ENCODE measurements at places on chromosomes 5 and 9.

DNA sequence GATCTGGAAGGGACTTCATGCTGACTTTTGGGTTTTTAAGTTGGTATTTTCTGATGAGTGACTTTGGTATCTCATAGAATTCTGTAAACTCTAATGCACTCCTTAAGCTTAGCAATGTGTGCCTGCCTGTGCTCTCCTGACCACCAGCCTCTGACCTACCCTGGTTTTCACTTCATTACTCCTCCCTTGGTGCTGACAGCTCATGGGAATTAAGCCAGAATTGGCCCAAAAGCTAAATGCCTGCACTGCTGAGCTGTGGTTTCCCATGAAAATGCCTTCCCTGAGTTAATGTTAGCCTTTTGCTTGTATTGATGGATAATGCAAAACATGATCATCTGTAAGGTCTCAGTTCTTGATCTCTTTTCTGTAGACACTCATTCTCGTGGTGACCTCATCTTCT is 308.0 kb downstream of the DOCK8 start:
- DNase-seq: no peak

GRCh38 chr9:14985419-14985818 is 75.2 kb upstream of the FREM1 start:
- DNase-seq: no peak

GRCh38 chr5:126428421-126428820 is 5.2 kb downstream of the GRAMD2B start:
- DNase-seq: no peak

DNA sequence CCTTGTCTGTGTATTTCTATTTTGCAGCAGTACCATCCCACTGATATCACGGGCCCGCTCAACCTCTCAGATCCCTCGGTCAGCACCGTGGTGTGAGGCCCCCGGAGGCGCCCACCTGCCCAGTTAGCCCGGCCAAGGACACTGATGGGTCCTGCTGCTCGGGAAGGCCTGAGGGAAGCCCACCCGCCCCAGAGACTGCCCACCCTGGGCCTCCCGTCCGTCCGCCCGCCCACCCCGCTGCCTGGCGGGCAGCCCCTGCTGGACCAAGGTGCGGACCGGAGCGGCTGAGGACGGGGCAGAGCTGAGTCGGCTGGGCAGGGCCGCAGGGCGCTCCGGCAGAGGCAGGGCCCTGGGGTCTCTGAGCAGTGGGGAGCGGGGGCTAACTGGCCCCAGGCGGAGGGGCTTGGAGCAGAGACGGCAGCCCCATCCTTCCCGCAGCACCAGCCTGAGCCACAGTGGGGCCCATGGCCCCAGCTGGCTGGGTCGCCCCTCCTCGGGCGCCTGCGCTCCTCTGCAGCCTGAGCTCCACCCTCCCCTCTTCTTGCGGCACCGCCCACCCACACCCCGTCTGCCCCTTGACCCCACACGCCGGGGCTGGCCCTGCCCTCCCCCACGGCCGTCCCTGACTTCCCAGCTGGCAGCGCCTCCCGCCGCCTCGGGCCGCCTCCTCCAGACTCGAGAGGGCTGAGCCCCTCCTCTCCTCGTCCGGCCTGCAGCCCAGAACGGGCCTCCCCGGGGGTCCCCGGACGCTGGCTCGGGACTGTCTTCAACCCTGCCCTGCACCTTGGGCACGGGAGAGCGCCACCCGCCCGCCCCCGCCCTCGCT is 1.9 kb downstream of the LRRC26 start:
- no peak for DNase-seq

DNA sequence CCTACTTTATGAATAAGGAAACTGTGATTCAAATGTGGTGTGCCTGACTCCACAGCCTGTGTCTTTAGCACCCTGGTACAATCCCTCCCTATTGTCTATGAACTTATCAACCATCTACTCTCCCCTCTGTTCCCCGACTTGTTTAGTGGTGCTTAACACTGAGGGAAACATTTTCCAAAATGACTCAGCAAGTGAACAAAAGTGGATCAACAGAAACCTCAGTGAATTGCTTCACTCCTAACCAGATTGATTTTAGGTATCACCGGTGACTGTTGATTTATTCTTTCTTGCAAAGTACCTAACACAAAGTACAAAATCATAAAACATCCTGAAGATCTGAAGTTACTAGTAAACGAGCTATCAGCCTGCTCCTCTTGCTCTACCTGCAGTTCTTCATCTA is 42.1 kb upstream of the RAPGEF6 start:
- DNase-seq: no peak

DNA sequence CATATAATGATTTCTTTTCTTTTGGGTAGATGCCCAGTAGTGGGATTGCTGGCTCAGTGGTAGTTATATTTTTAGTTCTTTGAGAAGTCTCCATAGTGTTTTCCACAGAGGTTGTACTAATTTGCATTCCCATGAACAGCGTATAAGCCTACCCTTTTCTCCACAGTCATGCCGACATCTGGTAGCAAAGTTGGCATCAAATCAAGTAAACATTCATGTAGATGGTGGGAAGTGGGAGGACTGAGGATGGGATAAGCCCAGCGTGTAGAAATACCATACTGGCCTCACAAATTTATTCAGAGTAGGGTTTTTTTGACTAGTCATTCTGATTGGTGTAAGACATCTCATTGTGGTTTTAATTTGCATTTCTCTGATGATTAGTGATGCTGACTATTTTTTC is 115.4 kb downstream of the EGFLAM start:
- no peak for DNase-seq

DNA sequence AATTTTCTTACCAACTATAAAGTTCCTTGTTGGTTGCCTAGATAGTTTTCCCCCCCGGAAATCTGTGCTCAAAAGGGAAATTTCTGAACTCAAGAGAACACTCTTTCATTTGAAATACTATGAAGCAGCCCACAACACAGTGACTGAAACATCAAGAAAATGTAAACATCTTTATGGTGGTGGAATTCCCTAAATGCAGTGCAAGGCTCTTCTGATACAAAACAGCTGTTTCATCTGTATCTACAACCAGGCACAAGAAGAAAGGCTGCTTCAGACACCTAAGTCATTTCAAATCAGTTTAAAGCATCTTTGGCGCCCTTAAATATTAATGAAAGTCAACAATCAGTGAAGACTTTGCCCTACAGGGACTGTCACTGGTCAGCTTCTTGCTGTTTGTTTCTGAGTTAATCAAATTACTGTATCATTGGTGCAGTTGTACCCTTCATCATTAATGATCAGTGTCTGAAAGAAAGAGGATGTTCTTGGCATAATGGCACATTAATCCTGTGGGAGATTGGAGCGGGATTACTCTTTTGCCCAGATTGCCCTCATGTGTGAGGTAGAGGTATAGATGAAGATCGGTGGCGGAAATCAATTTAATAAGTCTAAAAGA is 947.0 kb downstream of the NR2F1-AS1 start:
- DNase-seq: no peak

GRCh38 chr9:113558632-113559502 is 95.3 kb downstream of the RGS3 start:
- DNase-seq: no peak

- DNase-seq: no peak
These were observed 105.2 kb downstream of the TRIM32 start for GRCh38 chr9:116792271-116792670.

DNA sequence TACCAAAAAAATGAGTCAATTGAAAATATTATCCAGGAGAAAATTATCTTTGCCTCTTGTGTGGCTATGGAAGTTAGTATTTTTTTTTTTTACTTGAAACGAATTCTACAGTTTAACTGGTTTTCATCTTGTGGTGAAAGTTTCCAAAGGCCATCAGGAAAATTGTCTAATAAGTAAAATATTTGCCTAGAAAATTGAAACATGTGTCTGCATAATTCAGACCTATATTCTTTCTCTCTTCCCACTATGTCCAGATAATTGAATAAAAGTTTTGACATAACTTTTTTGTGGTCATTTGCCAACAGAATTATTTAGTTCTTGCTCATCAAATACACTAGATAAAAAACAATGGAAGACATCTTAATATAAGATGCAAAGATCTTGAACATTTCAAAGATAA is 321.5 kb upstream of the RPS23 start:
- DNase-seq: no peak

- DNase-seq: no peak
These were observed 153.9 kb downstream of the ELAVL2 start for GRCh38 chr9:23672151-23672550.

GRCh38 chr5:111774525-111774924 is 17.5 kb upstream of the NREP start:
- DNase-seq: no peak

- no peak for DNase-seq
These were observed 7.3 kb downstream of the CORO2A start for GRCh38 chr9:98185021-98185567.

DNA sequence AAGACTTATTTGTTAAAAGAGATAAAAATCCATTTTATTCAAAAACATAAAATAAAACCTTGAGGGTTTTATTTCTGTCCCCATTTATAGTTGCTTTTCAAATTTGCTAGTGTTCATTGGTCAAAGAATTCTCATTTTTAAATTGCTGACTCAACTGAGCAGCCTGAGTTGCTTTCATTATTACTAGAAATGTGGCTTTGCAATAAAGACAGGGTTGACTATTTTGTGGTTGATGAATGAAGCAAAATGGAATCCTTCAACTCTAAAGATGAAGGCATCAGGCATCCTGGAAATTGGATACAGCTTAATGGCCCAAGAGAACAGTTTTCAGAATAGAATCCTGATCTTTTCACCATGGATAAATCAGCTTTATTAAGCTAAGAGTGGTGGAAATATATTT is 23.9 kb upstream of the PPP3R2 start:
- no peak for DNase-seq

GRCh38 chr9:123132696-123133095 is 99.2 kb downstream of the GPR21 start:
- DNase-seq: no peak

GRCh38 chr5:132344775-132345514 is 24.6 kb upstream of the SLC22A5 start:
- DNase-seq: no peak

DNA sequence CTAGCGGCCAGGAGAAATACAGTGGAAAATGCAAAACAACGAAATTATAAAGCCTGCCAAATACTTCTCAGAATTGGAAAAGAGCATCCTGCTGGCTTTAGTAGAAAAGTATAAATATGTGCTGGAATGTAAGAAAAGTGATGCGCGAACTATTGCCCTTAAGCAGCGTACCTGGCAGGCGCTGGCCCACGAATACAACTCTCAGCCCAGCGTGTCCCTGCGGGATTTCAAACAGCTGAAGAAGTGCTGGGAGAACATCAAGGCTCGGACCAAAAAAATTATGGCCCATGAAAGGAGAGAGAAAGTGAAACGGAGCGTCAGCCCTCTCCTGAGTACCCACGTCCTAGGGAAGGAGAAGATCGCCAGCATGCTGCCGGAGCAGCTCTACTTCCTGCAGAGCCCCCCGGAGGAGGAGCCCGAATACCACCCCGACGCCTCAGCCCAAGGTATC is 15.0 kb downstream of the MSANTD3 start:
- DNase-seq: no peak

DNA sequence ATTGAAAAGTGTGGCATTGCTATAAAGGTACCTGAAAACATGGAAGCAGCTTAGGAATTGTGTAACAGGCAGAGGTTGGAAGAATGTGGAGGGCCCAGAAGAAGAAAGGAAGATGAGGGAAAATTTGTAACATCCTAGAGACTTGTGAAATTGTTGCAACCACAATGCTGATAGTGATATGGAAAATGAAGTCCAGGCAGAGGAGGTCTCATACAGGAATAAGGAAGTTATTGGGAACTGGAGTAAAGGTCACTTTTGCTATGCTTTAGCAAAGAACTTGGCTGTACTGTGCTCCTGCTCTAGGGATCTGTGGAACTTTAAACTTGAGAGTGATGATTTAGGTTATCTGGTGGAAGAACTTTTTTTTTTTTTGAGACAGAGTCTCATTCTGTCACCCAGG is 43.5 kb downstream of the PTPDC1 start:
- DNase-seq: no peak

DNA sequence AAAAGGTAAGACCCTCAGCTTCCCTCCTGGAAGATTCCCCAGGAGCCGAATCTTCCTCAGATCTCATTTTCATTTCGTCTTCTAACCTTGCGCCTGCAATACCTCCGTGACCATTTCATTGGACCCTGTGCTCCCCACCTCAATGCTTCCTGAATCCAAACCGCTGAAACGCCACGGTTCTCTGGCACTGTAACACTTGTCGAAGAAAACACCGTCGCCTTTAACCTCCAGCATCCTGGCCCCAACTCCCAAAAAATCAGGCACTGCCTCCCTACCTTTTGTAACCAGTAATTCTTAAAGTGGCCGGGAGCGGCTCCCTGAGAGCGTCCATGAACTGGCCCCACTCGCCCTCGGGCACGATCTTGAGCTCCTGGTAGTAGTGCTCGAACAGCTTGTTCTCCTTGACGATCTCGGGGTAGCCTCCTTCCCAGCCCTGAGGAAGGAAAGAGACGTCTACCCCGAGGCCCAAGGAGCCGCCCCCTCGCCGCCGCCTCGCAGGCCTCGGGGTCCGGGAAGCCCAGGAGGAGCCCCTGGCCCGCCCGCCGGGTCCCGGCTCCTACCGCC is 438 bp downstream of the NSUN2 start:
- no peak for DNase-seq

DNA sequence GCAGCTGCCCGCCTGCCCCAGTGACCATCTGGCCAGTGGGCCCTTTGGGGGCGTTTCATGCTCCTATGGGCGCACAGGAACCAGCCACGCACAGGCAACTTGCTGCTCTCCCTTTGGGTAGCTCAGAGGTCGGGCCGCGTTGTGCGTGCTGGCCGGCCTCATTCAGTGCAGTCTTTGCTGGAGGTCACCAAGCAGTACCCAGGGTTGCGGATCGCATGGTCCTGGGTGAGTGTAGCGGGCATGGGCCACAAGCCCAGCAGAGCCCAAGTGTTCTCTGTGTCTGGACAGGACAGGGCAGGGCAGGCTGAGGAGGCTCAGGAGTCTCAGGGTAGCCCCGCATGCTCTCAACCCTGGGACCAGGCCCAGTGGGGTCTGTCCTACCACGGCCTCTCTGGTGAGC is 9.9 kb upstream of the MRNIP start:
- DNase-seq: no peak

DNA sequence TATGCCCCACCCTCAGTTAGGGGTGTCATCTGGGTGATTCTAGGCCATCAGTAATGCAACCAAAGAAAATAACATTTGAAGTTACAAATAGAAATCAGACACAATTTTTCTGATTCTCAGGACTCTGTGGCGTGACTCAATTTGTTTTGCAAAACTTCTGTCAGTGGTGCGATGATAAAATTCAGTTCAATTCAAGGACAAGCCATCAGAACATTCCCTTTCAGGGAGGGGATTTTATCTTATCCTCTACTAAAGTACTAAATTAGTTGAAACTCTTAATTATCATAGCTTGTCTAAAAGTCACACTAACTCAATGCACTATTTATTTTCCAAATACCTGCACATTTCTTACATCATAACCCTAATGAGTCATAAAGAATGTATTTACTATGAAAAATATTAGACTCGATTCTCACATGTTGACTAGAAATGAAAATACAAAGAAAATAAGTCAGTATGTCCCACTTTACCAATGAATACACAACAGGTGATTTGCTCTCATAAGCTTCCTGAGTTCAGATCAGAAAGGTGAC is 28.2 kb downstream of the HTR4 start:
- DNase-seq: no peak

GRCh38 chr5:137639645-137640044 is 96.2 kb downstream of the KLHL3 start:
- DNase-seq: no peak

All from germinal center (tissue), 1 donor.